Cortex of kidney (tissue), 1 donor: ENCODE measurements at places on chromosomes 6 and 20.

DNA sequence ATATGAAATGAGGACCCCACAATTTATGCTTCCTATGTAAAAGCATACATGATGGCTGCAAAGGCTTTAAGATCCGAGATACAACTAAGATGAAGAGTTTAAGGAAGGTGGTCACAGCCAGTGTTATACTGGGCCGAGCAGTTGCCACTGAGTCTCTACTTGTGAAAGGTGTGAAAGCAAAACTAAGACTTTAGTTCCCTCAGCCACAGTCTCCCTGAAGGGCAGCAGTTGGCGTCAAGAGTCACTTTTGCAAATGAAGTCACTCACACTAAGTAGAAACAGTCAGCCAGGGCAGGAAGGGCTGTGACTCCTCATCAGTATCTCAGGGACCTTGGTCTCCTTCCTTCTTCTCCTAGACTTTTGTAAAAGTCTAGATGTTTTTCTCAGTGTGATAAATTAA lies 191.6 kb upstream of the MCHR2 start:
- no peak for DNase-seq

DNA sequence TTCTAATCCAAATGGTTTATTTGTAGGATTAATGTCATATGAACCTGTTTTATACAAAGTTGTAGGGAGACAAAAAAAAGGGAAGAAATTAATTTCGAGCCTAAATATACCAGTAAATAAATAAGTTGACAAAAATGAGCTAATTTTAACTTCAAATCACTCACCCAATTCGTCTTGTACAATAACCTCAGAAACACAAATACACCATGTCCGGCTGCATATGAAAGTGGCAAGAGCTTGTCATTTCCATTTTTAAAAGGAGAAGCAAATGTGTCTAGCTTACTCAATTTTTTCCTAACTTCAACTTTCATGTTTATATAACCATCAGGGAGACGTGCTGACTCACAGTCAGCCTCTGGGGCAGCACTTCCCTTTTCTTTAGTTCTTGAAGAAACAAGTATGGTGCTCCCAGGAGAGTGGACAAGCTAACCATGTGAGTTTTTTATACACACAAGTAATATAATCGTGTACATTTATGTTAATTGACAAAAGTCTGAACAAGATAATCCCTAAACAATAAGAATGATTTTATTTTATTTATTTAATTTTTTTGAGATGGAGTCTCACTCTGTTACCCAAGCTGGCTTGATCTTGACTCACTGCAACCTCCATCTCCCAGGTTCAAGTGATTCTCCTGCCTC lies 55.5 kb upstream of the SGK1 start:
- DNase-seq: no peak

GRCh38 chr20:11780765-11781369 lies 136.8 kb upstream of the BTBD3 start:
- no peak for DNase-seq

DNA sequence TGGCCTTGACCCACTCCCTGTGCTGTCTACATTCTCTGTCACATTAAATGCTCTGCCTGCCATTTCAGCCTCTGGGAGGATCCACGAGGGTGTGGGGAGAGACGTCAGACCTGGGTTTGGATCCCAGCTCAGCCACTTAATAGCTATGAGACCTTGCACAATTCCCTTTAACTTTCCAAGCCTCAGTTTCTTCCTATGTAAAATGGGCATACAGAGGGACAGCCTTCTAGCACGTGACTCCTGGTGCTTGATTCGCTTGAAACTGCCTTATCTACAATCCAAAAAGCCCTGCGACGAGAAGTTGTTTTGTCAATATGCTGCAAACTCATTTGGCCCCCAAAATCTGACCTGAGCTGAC lies 40.0 kb downstream of the TOX2 start:
- no peak for DNase-seq

GRCh38 chr20:54208548-54209176 lies 775 bp downstream of the PFDN4 start:
- no peak for DNase-seq
